ENCODE measurements at places on chromosomes 7 and 10.

DNA sequence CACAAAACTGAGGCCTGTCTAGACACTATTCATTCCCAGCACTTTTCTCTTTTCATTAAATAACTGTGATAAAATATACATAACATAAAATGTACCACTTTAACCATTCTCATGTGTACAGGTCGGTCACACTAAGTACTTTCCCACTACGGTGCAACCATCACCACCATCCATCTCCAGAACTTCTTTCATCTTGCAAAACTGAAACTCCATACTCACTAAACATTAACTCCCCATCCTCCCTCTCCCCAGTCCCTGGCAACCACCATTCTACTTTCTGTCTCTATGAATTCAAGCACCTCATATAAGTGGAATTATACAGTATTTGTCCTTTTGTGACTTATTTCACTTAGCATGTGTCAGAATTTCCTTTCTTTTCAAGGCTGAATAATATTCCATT, 53.0 kb downstream of the ARHGAP12 start:
- no peak for DNase-seq

- DNase-seq, result no peak
These were observed 301.9 kb downstream of the LRMDA start for GRCh38 chr10:75733135-75733890.

GRCh38 chr7:102431617-102432298, 1.6 kb upstream of the ORAI2 start:
- peak; percentile 32 for DNase-seq

GRCh38 chr7:96052860-96053470, 268.9 kb downstream of the SLC25A13 start:
- DNase-seq, result no peak
